Activated CD4-positive, CD25-positive, alpha-beta regulatory T cell (primary cell): ENCODE measurements at places on chromosomes 6 and 20.

DNA sequence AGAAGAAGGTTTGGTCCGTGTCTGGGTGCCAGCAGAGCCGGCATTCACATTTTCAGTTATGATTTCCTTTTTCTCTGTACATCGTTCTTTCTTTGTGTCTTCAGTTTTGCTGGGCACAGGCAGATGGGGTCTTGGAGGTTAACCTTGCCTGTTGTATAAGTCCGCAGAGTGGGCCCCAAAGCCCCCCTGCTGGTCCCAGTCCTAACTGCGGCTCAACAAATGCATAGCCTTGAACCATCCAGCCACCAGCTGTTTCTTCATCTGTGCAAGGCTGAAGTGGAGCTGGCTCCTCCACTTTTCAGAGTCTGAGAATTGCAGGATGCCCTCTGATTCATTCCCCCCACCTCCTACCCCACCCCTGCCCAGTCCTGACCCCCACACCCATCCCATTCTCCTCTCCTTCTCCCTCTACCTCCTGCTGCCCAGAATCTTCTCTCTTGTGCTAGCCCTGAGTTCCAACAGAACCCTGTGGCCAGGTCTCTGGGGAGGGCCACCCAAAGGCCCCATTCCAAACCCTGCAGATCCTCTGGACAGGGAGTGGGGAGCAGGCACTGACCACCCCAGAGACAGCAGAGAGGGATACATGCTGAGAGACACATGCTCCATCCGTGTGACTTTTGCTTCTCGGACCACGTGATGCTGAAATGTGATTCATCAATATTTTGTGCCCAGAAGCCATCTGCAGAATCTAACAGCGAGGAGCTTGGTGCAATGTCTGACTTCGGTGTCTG lies 386.5 kb upstream of the SULF2 start:
- no peak for DNase-seq

- DNase-seq = no peak
These were observed 23.5 kb upstream of the CCN6 start for GRCh38 chr6:112030206-112030960.

DNA sequence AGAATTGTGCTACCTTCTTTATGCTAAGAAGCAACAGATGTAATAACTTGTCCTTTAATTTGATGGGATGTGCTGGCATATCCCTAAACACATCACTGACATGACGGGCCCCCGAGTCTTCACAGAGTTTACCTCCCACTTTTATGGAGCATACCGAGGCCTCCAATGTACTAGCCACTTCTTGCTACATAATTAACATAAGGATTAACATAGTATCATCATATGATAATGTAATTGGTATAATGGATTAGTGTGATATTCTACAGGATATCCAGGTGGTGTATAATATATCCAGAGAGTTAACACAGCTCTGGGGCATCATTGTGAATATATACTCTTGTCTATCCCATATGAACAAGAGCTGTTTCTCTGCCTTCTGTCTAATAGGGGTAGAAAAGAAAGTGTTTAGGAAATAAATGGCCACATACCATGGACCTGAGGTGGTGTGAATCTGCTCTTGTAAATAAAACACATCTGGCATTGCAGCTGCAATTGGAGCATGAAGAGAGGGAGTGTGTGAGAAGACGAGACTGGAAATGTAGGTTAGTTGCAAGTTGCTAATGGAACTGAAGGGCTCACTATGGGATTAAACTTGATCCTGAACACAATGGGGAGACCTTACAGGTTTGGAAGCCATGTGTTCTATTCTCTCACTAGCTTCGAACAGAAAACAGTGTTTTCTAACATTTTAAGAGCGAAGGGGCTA lies 102.3 kb downstream of the IYD start:
- no peak for DNase-seq

DNA sequence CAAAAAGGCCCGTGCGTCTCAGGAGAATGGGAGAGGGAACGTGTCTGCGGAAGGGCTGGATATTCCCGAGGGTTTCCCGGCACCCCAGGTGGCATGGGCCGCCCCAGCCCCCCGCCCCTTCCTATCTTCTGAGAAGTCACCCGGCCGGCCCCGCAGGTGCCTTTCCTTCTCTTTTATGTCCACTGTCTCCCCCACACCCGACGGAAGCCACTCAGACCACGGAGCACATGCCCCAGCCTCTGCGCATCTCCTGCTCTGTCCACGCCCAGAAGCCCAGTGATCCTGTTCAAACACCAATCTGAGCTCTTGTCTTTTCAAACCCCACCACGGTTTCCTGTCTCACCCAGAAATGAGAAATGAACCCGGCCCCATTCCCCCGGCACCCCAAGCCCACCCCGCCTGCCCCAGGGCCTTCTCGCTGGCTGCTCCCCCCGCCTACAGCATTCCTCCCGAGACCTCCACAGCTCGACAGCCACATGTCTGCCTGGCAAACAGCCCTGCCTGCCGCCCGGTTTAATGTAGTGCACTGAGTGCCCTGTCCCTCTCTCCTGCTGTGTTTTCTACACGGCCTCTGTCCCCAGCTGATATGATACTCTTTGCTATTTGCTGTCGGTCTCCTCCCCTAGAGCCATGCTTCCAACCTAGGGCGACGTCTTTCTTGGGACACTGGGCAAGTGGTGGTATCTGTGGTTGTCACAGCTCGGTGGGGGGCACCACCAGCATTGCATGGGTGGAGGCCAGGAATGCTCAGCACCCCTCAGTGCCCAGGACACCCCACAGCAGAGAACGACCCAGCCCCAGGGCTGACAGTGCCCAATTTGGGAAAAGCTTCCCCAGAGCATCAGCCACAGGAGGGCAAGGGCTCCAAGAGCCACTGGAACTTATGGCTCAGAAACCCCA lies 182.7 kb downstream of the TAF4 start:
- no peak for DNase-seq

- no peak for DNase-seq
These were observed 10.1 kb upstream of the ZNF337 start for GRCh38 chr20:25706793-25707192.

DNA sequence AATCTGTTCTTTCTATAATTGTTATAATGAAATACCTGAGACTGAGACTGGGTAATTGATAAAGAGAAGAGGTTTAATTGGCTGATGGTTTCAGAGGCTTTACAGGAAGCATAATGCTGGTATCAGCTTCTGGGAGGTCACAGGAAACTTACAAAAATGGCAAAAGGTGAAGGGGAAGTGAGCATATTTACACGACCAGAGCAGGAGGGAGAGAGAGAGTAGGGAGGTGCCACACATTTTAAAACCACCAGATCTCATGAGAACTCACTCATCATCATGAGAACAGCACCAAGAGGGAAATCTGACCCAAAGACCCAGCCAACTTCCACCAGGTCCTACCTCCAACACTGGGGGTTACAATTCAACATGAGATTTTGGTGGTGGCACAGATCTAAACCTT lies 2.6 kb upstream of the SIRPB1 start:
- no peak for DNase-seq

DNA sequence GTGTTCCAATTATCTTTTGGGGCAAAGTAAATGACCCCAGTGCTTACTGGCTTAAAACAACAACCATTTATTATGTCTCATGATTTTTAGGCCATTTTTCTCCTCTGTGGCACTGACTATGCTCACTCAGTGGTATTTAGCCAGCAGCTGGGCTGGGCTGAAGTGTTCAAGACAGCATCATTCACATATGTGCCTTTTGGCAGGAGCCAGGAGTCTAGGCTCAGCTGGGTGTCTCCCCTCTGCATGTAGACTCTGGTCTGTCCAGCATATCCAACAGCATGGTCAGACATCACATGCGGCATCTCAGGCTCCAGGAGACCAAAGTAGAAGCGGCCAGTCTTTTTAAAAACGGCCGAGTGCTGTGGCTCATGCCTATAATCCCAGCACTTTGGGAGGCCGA lies 120.3 kb upstream of the TOP1 start:
- DNase-seq = no peak

- DNase-seq = no peak
These were observed 83.7 kb downstream of the RIN2 start for GRCh38 chr20:19841740-19842139.

DNA sequence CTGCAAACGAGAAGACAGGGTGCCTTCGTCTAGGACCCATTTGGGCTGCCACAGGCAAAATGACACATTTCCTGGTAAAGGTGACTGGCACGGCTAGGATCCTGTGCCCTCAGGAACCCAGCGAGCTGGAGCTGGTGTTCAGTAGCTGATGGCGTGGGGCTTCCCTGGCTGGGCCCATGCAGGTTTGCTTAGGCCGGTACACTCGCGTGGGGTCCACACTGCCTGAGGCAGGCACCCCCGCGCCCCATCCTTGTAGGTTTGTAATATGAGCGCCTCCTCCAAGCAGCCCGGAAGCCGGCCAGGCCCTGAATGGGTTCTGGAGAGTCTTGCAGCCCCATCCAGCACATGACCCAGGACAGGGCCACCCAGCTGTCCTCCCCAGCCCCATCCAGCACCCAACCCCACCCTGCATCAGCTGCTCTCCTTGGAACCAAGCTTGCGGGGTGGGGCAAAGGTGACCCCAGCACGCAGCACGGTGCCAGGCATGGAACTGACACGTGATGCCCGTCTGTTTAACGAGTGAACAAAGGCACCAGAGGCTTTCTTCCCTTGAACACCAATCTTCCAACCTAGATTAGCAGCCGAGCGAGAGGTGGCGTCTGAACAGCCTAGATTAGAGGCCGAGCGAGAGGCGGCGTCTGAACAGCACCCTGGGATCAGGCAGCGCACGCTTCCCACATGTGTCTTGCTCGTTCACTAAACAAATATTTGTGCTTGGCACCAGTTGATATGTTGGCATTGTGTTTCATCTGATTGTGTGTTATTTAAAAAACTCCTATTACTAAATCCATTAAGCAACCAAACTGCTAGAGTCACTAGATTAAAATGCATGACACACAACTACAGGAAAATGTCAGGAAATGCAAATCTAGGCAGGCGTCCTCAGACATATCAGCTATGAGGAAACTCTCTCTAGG lies 112.1 kb downstream of the DLL1 start:
- DNase-seq = no peak

DNA sequence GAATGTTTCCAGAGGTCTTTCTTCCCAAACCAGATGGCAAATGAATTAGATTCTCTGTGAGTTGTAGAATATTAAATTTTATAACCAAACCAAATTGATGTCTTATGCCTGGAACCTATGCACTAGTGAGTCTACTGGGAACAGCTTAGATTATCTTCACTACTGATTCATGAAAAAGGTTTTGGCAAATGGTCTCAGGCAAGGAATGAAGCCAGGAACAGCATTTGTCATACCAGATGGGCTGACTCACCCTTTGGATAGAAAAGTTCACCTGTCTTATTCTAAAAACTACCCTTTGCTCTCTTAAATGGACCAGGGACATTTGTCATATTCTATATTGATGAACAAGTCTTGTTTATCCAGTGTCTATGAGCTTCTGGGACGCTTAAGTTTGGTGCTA lies 135.4 kb upstream of the ECI2 start:
- no peak for DNase-seq

GRCh38 chr6:138517635-138518034 lies 18.3 kb upstream of the NHSL1 start:
- peak; percentile 9 for DNase-seq

- DNase-seq = no peak
These were observed 1347.5 kb upstream of the ADGRB3 start for GRCh38 chr6:67287566-67287965.

- no peak for DNase-seq
These were observed 594.9 kb downstream of the CDH26 start for GRCh38 chr20:60553095-60553494.

DNA sequence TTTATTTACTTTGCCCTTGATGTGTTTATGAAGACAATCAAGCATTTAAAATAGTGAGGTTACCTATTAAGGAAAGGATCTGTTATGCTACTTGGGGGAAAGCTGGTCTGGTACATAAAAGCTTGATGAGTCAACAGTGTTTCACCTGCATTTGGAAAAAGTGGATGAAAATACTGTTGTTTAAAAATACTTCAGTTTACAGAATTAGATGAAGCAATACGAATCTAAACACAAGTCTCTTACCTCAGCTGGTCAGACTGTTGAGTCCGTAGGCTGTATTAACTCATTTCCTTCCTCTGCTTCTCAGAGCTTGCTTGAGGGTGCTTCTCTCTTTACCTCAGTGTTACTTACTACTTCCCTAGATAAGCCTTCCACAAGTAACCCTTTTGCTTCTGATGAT lies 36.1 kb downstream of the NKX2-4 start:
- no peak for DNase-seq

DNA sequence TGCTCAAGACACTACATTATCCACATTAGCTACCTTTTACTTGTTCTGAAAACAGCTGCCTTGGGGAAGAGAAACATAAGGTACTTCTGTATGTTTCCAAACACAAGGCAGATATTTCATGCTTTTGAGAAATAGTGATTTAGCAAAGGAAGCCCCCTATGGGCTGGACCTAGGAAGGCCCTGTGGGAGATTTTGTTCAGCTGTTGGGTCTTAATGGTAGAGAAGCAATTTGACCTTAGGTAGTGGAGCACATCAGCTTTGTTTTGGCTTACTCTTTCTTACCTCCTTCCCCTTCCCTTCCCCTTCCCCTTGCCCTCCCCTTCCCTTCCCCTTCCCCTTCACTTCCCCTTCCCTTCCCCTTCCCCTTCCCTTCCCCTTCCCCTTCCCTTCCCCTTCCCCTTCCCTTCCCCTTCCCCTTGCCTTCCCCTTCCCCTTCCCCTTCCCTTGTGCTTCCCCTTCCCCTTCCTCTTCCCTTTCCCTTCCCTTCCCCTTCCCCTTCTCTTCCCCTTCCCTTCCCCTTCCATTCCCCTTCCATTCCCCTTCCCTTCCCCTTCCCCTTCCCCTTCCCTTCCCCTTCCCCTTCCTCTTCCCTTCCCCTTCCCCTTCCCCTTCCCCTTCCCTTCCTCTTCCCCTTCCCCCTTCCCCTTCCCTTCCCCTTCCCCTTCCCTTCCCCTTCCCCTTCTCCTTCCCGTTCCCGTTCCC lies 84.6 kb downstream of the ANKS1A start:
- DNase-seq = no peak

DNA sequence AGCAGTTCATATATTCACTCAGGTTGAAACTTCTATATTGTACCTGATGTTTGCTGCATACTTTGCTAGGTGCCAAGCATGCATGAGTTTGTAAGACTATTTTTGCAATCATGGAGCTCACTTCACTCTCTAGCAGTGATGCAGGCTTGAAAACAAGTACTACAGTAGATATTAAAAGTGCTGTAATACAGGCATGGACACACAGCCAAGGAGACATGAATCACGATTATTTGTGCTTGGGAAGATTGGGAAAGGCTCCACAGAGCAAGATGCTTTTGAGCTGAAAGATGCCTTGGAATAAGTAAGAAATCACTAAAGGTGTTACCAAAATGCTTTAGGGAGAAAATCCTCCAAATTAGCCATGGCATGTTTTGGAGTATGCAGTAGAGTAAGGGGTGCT lies 427.4 kb downstream of the UTRN start:
- DNase-seq = no peak

GRCh38 chr20:23570178-23570760 lies 2.0 kb upstream of the CST9L start:
- DNase-seq = no peak

- no peak for DNase-seq
These were observed 122.2 kb upstream of the FAM184A start for GRCh38 chr6:119200512-119201175.

GRCh38 chr20:51017251-51017650 lies 5.7 kb downstream of the KCNG1 start:
- DNase-seq = no peak
